ENCODE measurements at places on chromosomes 4 and X.

- no peak for DNase-seq
These were observed 1.3 kb downstream of the STOX2 start for GRCh38 chr4:183906489-183906738.

- no peak for DNase-seq
These were observed 12.9 kb downstream of the PCDH18 start for GRCh38 chr4:137519406-137519805.

DNA sequence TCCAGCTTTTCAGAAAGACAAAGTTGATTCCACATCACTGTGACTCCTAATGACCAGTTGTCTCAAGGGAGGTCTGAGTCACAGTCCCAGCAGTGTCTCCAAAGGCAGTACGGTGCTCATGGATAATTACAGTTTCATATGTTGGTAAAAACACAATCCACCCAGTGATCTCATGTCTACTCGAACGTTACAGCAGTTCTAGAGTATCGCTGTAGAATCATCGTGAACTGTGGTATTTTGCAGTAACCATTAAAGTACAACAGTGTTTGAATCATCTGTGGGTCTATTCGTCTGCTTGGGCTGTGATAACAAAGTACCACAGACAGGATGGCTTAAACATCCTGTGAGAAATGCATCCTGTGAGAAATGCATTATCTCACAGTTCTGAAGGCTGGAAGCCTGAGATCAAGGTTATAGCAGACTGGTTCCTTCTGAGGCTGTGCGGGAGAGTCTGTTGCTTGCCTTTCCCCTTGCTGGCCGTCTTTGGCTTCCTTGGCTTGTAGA lies 121.1 kb upstream of the SORBS2 start:
- no peak for DNase-seq

GRCh38 chrX:7191681-7192110 lies 43.7 kb upstream of the PUDP start:
- DNase-seq: no peak

- no peak for DNase-seq
These were observed 52.3 kb upstream of the TRPC5OS start for GRCh38 chrX:111823703-111824102.

DNA sequence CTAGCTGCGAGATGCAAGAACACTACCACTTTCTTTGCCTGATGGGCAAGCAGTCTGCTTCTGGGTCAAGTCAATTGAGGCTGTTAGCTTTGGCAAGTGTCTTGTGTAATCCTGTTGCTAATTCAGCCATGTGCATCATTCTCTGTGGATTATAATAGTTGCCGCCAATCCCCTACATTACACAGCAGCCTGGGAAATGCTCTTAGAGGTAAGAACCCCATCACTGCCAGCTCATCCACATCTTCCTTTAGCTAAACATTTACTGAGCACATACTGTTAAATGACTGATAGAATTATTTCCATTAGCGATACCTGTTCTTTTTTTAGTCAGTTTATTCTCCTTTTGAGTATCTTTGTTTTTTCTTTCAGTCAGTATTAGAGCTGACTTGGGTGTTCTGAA lies 116.2 kb downstream of the CBR4 start:
- no peak for DNase-seq

DNA sequence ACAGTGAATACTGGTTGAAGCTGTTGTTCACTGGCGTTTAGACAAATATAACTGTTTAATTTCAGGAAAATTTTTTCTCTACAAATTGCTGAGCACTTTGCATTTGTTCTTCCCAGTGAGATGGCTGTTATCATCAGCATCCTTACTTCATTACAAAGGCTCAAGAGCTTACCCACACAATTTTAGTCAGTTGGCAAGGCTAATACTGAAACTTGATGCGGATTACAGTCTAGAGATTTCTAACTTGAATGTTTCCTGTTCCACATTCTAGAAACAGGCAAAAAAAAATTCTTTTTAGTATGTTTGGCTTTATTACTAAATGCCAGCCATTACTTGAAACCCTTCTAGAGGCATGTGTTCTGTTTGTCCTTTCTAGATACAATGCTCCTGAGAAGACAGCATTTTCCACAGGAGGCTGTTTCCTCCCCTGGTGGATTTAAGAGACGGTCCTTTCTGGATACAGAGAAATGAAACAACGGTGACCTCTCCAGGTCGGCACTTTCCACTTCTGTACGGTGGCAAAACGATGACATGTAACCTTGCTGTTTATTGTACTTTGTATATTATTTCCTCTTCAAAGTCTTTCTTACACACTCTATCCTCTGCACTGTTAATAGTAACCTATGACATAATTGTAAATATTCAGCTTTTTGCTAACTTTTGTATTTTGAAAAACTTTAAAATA lies 80.9 kb downstream of the RFC1 start:
- DNase-seq: no peak

DNA sequence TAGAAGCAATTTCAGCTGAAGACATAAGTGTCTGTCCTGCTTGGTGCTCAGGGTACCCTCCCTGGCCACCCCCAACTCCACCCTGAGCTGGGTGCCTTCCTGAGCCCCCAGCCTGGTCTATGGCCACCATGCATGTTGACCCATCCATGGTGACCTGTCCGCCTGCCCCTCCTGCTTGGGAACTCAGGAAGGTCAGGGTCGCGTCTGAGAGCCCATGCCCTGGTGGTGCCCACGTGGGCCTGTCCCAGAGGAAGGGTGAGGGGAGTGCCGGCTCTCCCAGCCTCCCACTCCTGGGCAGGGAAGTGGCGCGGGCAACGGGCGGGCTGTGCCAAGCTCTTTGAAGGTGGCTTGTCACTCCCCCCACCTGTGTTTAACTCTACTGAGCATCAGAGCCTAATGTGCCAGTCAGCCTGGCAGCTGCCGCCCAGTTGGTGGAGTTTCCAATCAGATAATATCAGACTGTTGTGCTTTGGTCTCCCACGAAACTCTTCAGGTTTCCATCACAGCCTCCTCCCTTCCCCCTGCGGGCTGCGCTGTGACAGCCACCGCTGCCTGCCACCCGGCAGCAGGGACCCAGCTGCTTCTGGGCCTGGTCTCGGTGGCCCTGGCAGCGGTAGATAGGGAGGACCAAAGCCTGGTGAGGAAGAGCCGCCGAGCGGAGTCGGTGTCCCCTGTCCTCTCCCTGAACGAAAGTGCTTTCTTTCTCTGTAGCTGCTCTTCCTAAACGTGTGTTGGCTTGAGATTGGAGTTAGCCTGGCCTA lies 4.8 kb downstream of the SH3BP2 start:
- DNase-seq: no peak

Data from activated CD8-positive, alpha-beta memory T cell treated with anti-CD3 and anti-CD28 coated beads for 4 hours (primary cell).